Activated CD4-positive, alpha-beta T cell treated with anti-CD3 and anti-CD28 coated beads, Interleukin-2, amount 50 U/mL, for 24 hours (primary cell): ENCODE measurements at places on chromosomes 2 and 18.

- no peak for DNase-seq
Measured at GRCh38 chr18:55119434-55119833, 160.2 kb upstream of the CCDC68 start.

DNA sequence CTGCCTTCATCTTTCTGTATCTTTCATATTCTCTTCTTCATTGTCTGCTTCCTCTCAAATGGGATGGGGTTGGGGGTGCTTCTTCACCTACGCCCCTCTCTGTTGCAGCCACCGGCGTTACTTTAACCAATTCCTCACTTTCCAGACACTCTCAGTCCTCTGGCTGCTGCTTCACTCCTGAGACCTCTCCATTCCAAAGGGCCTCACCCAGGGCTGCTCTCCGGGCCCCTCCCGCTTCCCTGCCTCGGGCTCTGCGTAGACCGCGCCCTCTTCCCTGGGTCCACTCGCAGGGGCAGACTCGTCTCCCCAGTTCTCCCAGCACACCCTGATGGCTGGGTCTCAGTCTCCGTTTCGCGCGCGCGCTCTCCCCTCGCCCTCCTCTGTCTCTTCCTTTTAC is 926 bp downstream of the SERPINB8 start:
- no peak for DNase-seq

- no peak for DNase-seq
Measured at GRCh38 chr2:3332133-3332532, 45.5 kb downstream of the EIPR1 start.

DNA sequence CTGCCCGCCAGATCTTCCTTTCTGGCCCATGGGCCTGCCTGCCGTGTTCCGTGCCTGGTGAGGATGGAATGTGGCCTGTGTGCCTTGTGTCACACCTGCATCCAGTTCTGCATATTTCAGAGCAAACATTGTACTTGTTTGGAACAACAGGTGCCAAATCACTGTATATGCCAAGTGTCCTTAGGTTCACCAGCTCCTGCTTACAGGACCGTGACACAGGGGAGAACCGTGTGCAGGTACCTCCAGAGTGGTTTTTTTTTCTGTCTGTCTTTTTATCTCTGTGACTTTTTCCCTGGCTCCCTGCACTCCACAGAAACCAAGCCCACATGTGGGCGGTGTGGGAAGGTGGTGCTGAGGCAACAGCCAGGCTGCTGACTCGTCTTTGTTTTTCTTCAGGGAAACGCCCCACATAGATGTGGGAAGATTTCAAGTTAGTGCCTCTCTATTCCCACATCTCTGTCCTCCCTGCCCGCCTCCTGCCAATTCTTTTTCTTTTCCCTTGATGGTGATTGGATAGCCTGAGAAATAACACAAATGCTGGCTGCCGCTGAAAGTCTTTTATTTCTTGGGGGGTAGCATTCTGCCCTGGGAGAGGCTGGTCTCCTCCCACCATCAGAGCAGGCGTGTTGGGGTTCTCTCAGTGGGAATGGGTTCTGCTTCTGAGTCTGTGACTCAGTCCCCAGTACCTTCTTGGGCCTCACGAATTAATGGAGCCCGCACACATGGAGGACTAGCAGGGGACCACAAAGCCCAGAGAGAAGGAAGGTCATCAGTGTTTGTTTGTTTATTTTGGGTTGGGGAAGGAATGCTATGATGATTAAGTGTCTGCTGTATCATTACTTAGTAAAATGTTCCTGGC is 21.4 kb downstream of the GRHL1 start:
- DNase-seq, result no peak

- no peak for DNase-seq
Measured at GRCh38 chr2:187319441-187320108, 128.5 kb downstream of the CALCRL start.

GRCh38 chr2:237700512-237701032 is 73.2 kb downstream of the LRRFIP1 start:
- peak; percentile 55 for DNase-seq

DNA sequence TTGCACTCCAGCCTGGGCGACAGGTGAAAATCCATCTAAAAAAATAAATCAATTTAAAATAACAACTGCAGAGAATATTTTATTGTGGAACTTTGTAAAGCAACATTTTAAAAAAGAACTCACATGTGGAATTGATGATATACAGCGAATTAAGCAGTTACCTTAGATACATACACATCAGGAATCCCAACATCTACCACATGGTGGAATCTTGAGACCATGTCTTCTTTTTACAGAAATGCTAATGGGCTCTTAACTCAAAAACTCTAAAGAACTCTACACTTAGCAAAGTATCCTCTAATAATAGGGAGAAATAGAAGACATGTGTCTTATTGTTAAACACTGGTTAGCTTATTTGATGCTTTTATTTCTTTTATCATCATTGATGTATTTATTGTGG is 373.6 kb downstream of the CDH7 start:
- DNase-seq, result no peak
